ENCODE measurements at places on chromosomes 6 and 20. TPM values are rescaled to one million over a fixed set of nuclear protein-coding genes. Genes with fewer than 3 reads are reported as not detected.
A peak's percentile ranks its signal among the peaks of the same experiment; 100 is the strongest.

DUSP15 gene
- not detected for total RNA-seq

GRCh38 chr20:57380081-57380750 lies 11.0 kb upstream of the RBM38 start:
- no peak overlapping the region for H3K4me3 ChIP-seq
- DNase-seq: peak; percentile 6
- peak overlapping the region; percentile 76 for H3K27ac ChIP-seq

GRCh38 chr6:88636871-88637270 lies 326.5 kb downstream of the RNGTT start:
- H3K36me3 ChIP-seq: peaks cover 2% of the 10 kb centered on the region
- no peak overlapping the region for H3K27ac ChIP-seq
- DNase-seq: no peak

HDGFL1 gene
- total RNA-seq: not detected

- no peaks in the 10 kb centered on the region for H3K4me1 ChIP-seq
- H3K27ac ChIP-seq: no peak overlapping the region
- no peak overlapping the region for H3K4me3 ChIP-seq
- H3K36me3 ChIP-seq: peaks cover 3% of the 10 kb centered on the region
Measured at GRCh38 chr6:10555625-10556309, 34.6 kb downstream of the GCNT2 start.

DNA sequence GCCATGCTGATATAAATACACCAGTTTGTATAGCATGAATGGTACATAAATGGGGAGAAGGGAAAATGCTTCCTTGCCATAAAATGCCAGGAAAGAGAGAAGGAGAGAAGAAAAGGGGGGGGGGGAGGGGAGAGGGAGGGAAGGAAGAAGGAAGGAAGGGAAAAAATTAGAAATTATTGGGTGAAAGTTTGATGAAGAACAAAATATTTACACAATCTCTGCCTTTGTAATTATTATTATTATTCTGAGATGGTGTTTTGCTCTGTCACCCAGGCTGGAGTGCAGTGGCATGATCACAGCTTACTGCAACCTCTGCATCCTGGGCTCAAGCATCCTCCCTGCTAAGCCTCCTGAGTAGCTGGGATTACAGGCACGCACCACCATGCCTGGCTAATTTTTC lies 10.2 kb upstream of the ZDHHC14 start:
- no peak for DNase-seq
- H3K27me3 ChIP-seq: peaks cover 30% of the 10 kb centered on the region
- no peaks in the 10 kb centered on the region for H3K36me3 ChIP-seq
- H3K4me3 ChIP-seq: no peak overlapping the region

DNAH8 gene
- 0.02 TPM for total RNA-seq

TSPYL4 gene
- total RNA-seq: 10.5 TPM

HLA-DMB gene
- total RNA-seq: 1.6 TPM

GRCh38 chr20:1879369-1879768 lies 15.8 kb upstream of the SIRPA start:
- no peaks in the 10 kb centered on the region for H3K36me3 ChIP-seq
- no peak overlapping the region for H3K27ac ChIP-seq
- no peaks in the 10 kb centered on the region for H3K27me3 ChIP-seq

CGA gene
- not detected for total RNA-seq

- H3K36me3 ChIP-seq: peaks cover 53% of the 10 kb centered on the region
- no peak overlapping the region for H3K4me3 ChIP-seq
- peak overlapping the region; percentile 69 for H3K27ac ChIP-seq
- peaks cover 71% of the 10 kb centered on the region for H3K4me1 ChIP-seq
Measured at GRCh38 chr20:1375515-1375914, 17.3 kb downstream of the FKBP1A start.

NFKBIL1 gene
- total RNA-seq: 21.5 TPM

GJA10 gene
- not detected for total RNA-seq

- no peak overlapping the region for H3K4me3 ChIP-seq
- no peak overlapping the region for H3K27ac ChIP-seq
- peaks cover 23% of the 10 kb centered on the region for H3K4me1 ChIP-seq
- no peak for DNase-seq
- no peaks in the 10 kb centered on the region for H3K36me3 ChIP-seq
- H3K27me3 ChIP-seq: peaks cover 17% of the 10 kb centered on the region
Measured at GRCh38 chr6:30155520-30156261, 5.3 kb downstream of the TRIM10 start.

DNA sequence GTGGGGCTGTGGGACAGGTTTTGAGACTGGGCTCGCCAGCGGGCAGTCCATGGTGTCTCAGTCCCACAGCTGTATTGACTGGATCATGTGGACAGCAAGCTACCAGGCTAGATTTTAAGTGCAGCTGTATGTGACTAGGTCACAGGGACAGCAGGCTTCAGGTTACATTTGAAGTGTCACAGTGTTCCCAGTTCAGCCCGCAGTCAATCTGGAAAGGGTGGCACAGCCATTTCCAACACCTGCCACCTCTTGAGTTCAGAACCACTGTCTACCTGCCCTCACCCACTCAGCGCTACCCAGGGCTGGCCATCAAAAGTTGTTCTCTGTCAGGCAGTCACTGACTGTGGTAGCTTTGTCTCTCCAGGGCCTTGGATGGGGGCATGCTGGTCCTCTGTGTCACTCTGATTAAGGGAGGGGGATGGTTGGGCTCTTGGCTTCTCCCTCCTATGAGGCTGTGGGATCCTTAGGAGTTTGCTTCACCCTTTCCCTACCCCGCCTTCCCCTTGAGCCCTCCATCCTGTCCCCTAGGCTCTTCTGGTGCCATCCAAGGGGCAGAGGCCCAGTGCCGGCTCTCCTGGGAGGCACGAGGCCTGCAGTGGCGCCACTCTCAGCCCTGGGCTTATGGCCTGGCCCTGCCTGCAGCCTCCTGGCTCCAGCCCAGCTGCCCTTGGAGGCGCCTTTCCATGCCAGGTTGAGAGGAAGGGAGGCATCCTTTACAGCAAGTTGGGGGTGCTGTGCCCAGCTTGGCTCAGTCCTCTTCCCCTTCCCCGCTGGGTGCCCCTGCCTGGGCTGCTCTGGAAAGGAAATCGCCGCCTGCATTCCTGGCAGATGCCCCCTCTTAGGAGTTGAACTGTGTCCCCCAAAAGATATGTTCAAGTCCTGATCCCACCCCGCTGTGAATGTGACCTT lies 44.9 kb downstream of the PNLDC1 start:
- no peaks in the 10 kb centered on the region for H3K27me3 ChIP-seq
- no peak overlapping the region for H3K27ac ChIP-seq
- no peak overlapping the region for H3K4me3 ChIP-seq
- peaks cover 2% of the 10 kb centered on the region for H3K36me3 ChIP-seq

DNA sequence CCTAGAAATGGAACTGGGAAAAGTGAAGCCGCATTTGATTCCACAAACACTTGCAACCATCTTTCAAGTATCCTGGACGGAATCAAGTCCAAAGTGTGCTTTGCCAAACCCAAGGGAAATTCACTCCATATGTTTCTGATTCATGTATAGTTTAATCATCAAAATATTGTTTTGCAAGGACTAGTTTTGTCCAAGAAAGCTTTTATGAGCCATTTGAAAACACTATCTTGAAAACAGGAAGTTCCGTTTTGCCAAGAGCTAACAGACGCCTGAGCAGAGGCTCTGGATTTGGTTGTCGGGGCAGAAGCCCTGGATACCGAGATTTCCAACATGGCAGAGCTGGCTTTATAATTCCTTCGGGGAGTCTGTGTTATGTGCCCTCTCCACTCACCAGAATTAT lies 251.1 kb downstream of the PHACTR1 start:
- no peaks in the 10 kb centered on the region for H3K36me3 ChIP-seq
- DNase-seq: no peak
- H3K4me3 ChIP-seq: no peak overlapping the region

SMOC2 gene
- total RNA-seq: not detected

SLC9A8 gene
- 13.0 TPM for total RNA-seq

ZNF184 gene
- total RNA-seq: 12.7 TPM

NKAIN4 gene
- total RNA-seq: not detected

DNA sequence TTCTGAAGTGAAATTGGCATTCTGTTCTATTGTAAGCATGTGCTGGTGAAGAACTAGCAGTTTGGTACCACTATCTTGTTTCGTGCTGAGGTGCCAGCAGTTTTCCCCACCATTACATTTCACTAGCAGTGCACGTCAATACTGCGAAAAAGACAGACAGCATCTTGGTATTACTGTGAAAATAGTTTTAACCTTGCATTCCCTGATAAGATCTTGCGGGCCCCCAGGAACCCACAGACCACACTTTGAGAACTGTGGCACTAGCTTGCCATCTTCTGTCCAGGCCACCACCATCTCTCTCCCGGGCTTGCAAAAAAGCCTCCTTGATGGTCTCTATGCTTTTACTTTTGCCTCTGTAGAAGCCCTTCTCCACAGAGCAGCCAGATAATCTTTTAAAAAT lies 185.7 kb downstream of the BACH2 start:
- H3K4me1 ChIP-seq: peaks cover 71% of the 10 kb centered on the region
- peaks cover 6% of the 10 kb centered on the region for H3K27me3 ChIP-seq
- peaks cover 38% of the 10 kb centered on the region for H3K36me3 ChIP-seq
- peak overlapping the region; percentile 19 for H3K27ac ChIP-seq

- DNase-seq: peak; percentile 33
- H3K36me3 ChIP-seq: no peaks in the 10 kb centered on the region
- no peak overlapping the region for H3K4me3 ChIP-seq
- no peaks in the 10 kb centered on the region for H3K27me3 ChIP-seq
Measured at GRCh38 chr6:111925296-111925695, 52.0 kb upstream of the FYN start.

FAM135A gene
- total RNA-seq: 9.2 TPM

DNA sequence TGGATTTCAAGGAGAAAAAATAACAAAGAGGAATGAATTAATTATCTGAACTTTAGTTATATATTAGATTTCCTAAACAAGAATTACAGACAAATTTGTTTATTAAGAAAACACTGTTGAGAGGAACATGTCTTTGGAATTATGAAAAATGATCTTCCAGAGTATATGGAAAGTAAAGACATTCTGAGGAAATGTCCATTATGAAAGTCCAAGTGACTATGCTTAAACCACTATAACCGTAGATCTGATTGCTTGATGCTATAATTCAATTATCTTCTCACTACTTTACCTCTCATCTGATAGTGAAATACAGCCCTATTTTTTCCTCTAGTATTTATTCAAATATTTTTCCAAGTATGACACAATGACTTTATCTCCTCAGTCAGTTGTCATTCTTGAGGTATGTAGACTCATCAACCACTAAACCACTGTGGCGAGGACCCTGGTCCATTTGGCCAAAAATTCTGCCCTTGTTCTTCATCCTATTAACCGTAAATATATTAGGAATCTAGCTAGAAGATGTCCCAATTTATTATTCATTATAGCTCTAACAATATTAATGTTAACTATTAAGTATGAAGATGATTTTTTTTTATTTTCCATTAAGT lies 37.3 kb upstream of the AHI1 start:
- H3K4me1 ChIP-seq: peaks cover 14% of the 10 kb centered on the region
- H3K27ac ChIP-seq: no peak overlapping the region
- no peak for DNase-seq
- H3K36me3 ChIP-seq: no peaks in the 10 kb centered on the region
- no peak overlapping the region for H3K4me3 ChIP-seq

DNA sequence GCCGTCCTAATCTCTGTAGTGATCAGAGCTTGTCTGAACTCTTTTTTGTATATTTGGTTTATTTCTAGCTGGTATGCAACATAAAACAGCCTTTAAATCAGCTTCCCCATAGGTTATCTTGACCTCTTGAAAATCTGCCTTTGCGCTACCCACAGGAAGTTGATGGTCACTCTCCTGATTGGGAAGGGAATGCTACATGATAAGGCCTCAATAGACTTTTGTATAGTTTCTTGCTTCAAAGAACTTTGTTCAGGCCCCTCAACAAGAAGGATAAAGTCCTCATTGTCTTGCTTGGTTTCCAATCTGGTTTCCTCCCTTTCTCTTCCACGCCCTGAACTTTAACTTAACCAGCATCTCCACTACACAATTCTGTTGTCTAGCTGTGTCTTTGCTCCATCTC lies 95.4 kb upstream of the TENT5A start:
- DNase-seq: no peak
- H3K4me3 ChIP-seq: no peak overlapping the region
- H3K4me1 ChIP-seq: no peaks in the 10 kb centered on the region
- H3K27ac ChIP-seq: no peak overlapping the region
- H3K27me3 ChIP-seq: no peaks in the 10 kb centered on the region
- H3K36me3 ChIP-seq: no peaks in the 10 kb centered on the region

DNA sequence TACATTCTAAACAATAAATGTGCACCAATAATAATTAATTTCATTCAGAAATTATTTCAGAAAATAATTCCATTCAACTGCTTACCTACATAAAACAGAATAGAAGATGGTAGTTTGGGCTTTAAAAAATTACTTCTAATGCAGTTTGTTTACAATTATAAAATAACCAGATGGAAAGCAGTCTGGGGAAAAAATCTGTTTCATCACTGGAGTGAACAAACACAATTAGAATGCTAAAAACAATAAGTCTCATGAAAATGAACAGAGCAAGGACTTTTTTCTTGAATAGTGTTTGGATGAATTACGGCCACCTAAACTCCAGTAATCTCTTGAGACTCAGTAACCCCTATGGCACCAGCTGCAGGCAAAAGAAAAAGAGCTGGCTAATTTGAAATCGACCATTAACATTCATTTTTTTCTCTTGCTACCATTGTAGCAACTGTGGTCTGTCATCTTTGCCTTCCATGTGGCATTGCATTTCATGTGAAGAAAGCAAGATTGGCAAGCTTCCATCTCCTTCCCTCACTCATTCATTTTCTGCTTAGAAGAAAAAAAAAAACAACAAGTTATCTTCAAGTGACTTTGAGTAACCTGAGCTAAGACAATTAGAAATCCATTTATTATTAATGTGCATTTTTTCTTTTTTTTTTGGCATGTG lies 88.4 kb upstream of the CEP85L start:
- no peak overlapping the region for H3K27ac ChIP-seq
- peaks cover 19% of the 10 kb centered on the region for H3K4me1 ChIP-seq
- H3K27me3 ChIP-seq: peaks cover 3% of the 10 kb centered on the region

GRCh38 chr20:23148731-23149570 lies 62.8 kb upstream of the CD93 start:
- DNase-seq: no peak
- peaks cover 10% of the 10 kb centered on the region for H3K4me1 ChIP-seq
- peaks cover 5% of the 10 kb centered on the region for H3K27me3 ChIP-seq
- H3K36me3 ChIP-seq: no peaks in the 10 kb centered on the region
- H3K27ac ChIP-seq: no peak overlapping the region

All from activated CD4-positive, alpha-beta memory T cell treated with anti-CD3 and anti-CD28 coated beads for 36 hours (primary cell).